ENCODE measurements at places on chromosomes 2 and 18.

DNA sequence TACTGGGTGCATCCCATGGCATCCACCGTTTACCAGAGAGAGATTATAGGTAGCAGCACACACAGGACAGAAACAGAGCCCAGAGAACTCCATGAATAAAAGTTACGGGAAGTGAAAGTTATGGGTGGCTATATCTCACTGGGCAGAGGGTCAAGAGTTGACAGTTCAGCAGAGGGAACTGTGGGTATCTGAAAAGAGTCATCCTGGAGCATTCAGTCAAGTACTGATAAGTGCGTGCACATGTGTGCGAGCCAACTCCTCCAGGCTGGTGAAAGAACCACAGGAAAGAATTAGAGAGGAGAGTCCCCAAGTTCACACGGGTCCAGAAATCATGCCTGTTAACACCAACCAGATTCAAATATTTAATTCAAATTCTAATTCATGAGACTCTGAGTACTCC, 1588.2 kb downstream of the LRP1B start:
- no peak for DNase-seq

DNA sequence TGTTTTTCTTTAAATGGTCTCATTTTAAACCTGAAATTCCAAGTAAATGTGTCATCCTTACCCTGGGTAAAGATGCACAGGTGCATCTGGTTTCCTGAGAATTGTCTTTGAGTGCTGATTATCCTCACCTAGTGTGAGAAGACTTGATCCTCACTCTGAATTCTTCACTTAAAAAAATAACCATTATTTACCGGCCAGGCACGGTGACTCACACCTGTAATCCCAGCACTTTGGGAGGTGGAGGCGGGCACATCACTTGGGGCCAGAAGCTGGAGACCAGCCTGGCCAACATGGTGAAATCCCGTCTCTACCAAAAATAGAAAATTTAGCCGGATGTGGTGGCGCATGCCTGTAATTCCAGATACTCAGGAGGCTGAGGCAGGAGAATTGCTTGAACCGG, 9.9 kb upstream of the WNT6 start:
- DNase-seq, result no peak

DNA sequence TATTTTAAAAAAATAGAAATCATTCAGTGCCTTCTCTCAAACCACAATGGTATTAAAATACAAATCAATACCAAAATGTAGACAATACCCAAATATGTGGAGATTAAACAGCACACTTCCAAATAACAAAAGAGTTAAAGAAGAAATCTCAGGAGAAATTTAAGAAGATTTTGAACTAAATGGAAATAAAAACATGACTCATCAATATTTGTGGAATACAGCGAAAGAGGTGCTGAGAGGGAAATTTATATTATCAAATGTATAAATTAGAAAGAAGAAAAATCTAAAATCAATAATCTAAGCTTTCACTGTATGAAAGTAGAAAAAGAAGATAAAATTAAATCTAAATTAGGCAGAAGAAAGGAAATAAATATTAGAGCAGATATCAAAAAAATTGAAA, 233.1 kb downstream of the RPIA start:
- DNase-seq, result no peak

DNA sequence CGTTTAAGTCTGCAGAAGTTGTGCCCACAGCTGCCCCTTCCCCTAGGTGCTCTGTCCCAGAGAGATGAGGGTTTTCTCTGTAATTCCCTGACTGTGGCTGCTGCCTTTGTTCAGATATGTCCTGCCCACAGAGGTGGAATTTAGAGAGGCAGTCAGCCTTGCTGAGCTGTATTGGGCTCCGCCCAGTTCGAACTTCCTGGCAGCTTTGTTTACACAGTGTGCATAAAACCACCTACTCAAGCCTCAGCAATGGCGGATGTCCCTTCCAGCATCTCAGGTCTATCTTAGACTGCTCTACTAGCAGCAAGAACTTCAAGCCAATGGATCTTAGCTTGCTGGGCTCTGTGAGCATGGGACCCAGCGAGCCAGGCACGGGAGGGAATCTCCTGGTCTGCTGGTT, 48.1 kb downstream of the LHCGR start:
- no peak for DNase-seq

Data from AG08395 (cell line).